OCI-LY7 (cell line): ENCODE measurements at places on chromosomes 1 and 21. TPM values are rescaled to one million over a fixed set of nuclear protein-coding genes. Genes with fewer than 3 reads are reported as not detected.

Gene AMY1C
- total RNA-seq: not detected in 2 replicates

GRCh38 chr1:3316340-3316943, 138.0 kb upstream of the ARHGEF16 start:
- peak; percentile 23 for DNase-seq

- no peak for DNase-seq
Observed at GRCh38 chr1:64240206-64240605, 36.8 kb downstream of the UBE2U start.

DNA sequence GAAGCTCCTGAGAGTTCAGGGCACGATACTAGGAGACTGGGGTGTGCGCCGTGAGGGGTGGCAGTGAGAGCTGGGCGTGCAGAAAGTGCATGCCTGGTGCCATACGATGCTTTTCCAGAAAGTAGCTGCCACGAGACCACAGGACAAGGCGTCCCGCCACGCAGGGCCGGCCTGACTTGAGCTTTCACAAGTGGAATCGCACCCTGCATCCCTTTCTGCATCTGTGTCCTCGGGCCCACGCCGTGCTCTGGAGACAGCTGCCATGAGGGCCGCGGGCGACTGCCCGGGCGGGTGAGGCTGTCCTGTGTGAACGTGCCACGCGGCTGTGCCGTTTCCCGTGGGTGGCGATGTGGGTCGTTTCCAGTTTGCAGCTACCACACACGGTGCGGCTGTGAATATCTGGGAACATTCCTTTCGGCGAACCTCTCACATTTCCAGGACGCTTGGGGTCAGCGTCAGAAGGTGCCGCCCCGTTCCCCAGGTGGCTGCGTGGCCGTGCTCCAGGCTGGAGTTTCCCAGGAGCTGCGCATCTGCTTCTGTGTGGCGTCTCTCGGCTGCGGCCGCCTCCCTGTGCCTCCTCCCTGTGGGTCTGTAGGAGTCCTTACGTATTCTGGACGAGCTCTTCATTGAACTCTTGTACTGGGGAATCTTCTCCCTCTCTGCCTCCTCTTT, 1.0 kb upstream of the PERM1 start:
- no peak for DNase-seq

GRCh38 chr1:47351305-47351704, 17.7 kb downstream of the CMPK1 start:
- no peak for DNase-seq

DNA sequence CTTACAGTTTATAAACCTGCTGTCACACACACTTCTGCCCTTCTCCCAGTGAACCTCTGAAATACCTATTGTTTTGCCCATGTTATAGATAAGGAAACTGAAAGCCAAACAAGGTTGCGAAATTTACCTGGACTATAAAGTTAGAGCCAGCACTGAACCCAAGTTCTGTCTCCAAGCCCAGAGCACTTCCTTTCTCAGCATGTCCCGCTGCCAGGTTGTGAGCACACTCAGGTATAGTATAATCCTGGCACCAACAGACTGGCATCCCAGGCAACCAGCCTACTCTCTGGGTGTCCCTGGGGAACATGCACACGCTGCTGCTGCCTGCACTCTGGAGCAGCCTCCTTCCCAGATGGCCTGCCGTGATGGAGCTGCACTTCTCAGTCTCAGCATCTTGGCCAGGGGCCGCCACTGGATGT, 45.1 kb downstream of the PGBD5 start:
- no peak for DNase-seq
